ENCODE measurements at places on chromosomes 7 and 10. TPM values are rescaled to one million over a fixed set of nuclear protein-coding genes. Genes with fewer than 3 reads are reported as not detected.

DNA sequence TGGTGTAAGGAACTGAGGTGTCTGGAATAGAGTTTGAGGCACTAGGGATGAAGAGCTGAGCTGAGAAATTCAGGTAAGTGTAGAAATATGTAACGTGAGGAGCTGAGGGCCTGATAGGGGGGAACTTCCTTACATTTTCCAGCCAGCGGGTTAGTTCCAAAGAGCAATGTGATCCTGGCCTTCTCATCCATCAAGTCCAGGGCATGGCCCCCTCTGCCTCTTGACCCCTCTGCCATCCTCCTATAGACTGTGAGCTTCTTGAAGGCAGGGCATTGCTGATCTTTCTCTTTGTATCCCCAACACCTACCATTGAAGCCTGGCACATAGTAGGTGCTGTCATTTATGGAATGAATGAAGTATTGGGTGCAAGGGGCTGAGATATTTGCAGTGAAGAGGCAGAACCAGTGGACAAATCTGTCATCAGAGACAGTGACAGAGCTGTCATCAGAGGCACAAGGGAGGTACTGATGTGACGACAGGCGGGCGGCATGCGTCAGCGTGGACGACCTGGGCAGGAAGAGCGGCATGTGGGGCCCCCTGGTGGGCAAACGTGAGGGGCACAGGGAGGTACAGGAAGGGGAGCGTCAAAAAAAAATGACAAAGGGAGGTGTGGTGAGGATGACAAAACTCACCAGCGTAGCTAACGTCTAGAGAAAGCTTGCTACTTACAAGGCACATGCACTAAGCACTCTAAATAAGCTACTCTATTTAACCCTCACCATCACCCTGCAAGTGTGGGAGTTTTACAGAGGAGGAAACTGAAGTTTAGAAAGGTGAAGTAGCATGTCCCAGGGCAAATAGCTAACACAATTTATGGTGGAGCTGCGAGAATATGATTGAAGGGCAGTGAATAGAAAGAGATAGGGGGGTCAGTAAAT is 5.2 kb upstream of the CAMK2G start:
- H3K27ac ChIP-seq = no peak overlapping the region
- H3K27me3 ChIP-seq = no peaks in the 10 kb centered on the region
- no peaks in the 10 kb centered on the region for H3K36me3 ChIP-seq
- no peak overlapping the region for H3K4me3 ChIP-seq
- H3K4me1 ChIP-seq = no peaks in the 10 kb centered on the region

DNA sequence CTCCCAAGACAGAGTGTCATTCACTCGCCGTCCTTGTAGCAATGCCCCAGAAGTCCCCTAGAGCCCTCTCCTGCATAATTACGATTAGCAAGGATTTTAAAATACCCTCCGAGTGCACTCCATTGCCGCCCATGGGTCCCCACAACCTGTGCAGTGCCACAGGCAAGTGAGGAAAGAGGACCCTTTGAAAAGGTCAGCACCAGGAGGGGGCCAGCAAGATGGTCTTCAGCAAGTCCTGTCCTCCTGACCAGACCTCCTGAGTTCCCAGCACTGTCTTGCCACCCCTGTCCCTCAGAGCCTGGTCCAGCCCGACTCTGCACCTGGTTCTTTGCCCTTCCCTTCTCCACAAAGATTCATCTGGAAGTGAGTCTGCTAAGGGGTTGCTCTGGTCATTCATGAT is 32.1 kb downstream of the CLRN3 start:
- no peak for DNase-seq
- H3K27me3 ChIP-seq = no peaks in the 10 kb centered on the region
- H3K4me3 ChIP-seq = no peak overlapping the region
- H3K36me3 ChIP-seq = no peaks in the 10 kb centered on the region

The KCND2 gene
- total RNA-seq = 0.17 TPM

DNA sequence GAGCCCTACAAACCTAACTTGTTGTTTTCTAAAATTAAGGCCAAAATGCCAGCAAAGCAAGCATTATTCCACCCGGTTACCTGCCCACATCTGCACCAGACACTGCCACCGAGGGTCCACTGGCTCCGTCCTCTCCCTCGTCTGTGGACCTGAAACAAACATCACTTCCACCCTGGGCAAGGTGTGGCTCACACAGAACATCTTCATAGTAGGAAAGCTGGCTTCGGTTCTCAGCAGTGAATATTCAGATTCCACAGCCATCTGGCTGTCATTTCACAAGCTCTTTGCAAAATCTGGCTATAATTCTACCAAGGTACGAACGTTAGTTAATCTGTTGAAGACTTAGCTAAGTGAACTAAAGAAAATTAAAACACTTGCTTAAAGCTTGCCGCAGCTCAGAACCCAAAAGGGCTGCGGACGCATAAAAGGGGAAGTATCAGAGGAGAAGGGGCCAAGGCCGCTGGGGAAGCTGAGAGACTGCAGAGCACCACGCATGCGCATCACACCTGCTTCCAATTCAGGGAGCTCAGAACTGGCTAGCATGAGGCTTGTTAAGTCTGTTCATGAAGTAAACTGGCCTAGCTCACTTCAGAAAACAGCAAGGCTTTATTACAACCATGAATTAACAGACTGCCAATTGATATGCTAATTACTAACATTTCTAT is 46.1 kb downstream of the PTPRN2 start:
- H3K27me3 ChIP-seq = no peaks in the 10 kb centered on the region
- no peak overlapping the region for H3K27ac ChIP-seq
- DNase-seq = no peak
- no peaks in the 10 kb centered on the region for H3K4me1 ChIP-seq
- no peaks in the 10 kb centered on the region for H3K36me3 ChIP-seq

The PAPOLB gene
- not detected for total RNA-seq

DNA sequence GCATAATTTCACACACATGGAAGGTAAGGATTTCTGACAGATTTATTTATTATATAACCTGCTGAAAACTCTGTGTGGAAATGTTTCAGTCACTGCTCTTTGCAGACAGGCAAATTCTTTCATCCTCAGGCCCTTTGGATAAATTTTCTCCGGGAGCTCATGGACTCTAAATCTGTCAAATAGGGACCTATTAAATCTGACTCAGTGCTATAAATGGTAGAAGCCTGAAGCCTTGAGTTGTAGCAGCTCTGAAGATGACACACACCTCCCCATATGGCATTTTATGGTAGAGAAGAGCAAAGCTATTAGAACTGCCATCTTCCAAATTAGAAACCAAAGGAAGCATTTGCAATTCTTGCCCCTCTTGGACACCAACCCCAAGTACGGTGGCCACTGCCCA is 808.7 kb downstream of the XPNPEP1 start:
- H3K27ac ChIP-seq = no peak overlapping the region
- H3K4me1 ChIP-seq = no peaks in the 10 kb centered on the region
- no peak overlapping the region for H3K4me3 ChIP-seq
- no peaks in the 10 kb centered on the region for H3K36me3 ChIP-seq

Measured in colonic mucosa (tissue), 4 donors.